GM04503 (cell line): ENCODE measurements at places on chromosomes 2 and 18.

DNA sequence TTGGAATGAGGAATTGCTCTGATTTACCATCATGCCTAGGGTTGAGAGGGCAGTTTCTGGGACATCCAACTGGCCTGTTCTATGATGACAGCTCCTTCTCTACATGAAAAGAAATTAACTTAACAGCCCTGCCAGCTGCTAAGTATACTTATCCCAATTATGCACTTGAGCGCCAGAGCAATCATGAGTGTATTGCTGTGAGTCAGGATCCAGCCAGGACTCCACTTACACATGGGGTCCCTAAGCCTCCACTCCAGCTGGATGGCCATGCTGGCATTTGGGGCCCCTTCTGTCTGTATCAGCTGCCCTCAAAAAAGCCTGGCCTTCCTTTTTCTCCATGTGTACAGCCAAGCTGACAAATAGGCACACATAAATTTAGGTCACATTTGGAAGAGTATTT is 481.9 kb downstream of the TMX3 start:
- no peak for DNase-seq

DNA sequence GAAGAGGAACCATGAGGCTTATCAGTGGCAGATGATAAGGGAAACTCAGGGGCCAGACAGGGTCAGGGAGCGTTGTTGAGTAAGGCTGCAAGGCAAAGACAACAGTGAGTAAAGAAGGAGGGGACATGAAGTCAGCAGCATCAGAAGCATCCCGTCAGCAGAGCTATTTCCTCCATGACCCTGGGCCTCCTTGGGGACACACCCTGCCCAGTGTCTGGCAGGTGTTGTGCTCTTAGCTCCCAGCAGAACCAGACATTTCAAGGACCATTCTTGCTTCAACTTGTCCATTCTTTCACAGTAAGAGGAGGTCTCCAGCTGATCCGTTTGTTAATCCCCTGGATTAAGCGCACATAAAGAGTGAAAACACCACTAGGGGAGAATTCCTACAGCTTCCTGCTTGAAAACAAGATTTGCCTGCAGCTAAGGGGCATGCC is 88.7 kb upstream of the MEIS1 start:
- DNase-seq: no peak

- no peak for DNase-seq
Measured at GRCh38 chr2:68811364-68811763, 59.8 kb downstream of the BMP10 start.

GRCh38 chr18:72908181-72908580 is 40.4 kb upstream of the NETO1 start:
- DNase-seq: no peak
